ENCODE measurements at places on chromosomes 12 and 14. TPM values are rescaled to one million over a fixed set of nuclear protein-coding genes. Genes with fewer than 3 reads are reported as not detected.
A peak's percentile ranks its signal among the peaks of the same experiment; 100 is the strongest.

Gene TSPAN19
- total RNA-seq, result under 0.01 TPM

- no peak for DNase-seq
Measured at GRCh38 chr14:103928011-103928890, at the start of gene TDRD9. TDRD9 (plus strand) TSS chr14:103928456; CDS start chr14:103928510, 54 bp downstream.

DNA sequence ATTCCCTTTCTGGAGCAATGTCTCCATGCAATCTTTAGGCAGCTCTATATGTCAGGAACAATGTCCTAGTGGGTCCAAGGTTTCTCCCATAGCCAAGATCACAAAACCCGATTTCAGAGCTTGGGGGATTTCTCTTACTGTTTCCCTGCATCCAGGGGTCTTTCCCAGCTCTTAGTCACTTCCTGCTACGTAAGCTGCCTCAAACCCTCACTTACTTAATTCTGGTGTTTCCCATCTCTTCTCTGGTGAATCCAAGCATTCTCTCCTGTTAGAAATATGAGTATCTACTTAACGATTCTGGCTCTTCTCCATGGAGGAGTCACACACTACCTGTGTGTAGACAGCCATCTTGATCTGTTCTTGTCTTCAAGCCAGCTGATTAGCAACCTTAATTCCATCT, 80.0 kb downstream of the IFNG-AS1 start:
- DNase-seq, result no peak

DNA sequence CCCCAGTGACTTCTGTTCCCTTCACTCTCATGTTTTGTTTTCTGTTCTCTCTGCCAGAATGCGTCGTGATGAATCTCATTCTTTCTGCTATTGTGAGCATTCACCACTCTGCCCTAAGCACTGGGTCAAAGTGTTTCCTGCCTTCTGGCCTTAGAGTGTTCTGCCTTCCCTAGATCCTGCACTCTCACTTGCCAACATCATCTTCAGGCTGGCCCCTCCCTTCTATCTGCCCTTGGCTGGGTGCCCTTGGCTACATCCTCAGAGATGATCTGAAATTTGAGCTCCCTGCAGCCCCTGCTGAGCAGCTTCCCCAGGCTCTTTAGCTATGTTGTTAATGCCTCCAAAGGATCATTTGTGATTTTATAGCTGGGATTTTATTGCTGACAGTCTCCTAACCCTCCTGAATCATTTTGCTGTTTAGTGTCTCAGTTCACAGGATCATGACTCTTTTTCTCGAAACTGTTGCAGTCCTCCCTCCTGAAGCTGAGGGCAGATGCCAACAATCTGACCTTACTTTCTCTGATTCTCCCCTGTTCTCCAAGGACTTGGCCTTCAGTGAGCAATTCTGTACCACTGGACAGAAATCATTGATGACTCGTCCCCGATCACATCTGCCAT, 4.5 kb downstream of the DHRS2 start:
- no peak for DNase-seq

GRCh38 chr12:68899251-68899771, 33.7 kb downstream of the CPM start:
- no peak for DNase-seq

Gene C3AR1
- 0.09 TPM for total RNA-seq

DNA sequence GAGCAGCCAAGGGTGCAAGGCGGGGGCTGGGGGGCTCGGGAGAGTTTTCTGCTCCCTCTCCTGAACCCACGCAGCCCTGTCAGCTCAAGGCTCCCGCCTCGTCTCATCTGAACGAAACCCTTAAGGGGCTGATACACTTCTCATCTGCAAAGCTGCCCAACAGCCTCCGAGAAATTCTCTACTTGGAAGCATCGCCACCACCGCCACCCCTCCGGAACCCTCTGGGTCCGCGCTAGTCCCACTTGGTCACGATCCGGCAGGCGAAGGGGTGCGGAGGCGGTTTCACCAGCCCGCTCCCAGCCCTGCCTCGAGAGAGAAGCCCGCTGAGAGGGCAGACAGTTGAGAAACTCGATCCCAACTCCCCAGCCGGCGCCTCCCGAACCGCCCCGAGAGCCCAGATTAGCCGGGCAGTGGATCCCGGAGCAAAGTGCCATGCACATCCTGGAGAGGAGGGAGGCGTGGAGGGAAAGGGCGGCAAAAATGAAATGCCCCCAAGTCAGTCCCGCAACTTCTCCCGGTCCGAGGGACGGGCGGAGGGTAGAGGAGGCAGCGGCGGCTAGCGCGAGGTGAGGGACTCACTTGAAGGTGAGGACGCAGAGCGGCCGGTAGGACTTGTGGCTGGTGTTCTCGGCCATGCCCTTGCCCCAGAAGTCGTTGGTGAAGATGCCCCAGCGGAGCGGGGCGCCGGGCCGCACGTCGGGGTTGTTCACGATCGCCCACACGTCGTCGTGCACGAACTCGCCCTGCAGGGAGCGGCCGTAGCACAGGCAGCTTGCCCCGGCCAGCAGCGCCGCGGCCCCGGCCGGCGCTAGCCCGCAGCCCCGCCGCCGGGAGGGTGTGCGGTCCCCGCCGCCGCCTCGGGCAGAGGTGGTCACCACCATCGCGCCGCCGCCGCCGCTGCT, 620 bp downstream of the TMTC1 start:
- peak; percentile 41 for DNase-seq

DNA sequence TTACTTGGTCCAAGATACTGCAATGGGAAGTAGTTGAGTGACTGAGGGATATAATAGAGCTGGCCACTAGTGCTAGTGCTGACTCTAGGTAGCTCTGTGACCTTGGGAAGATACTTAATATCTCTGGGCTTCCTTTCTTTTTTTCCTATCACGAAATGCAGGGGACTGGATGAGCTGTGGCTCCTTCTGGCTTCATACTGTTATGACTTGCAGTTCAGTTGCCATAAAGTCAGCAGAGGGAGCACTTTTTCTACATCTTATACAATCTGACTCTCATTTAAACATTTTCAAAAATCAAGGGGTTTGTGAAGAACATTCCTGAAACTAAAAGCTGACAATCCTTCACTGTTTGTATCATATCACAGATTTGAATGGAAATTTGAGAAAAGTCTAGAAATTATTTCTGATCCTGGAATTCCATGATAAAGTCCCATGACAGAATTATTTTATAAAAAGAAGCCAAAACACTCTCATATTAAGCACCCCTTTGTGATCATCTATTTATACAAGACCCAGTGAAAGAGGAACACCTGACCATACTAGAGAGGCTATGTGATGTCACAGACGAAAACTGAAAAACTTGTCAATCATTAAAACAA, 5.3 kb downstream of the BHLHE41 start:
- peak; percentile 78 for DNase-seq

Gene SYNDIG1L
- total RNA-seq, result not detected

Gene MGAT4C
- not detected for total RNA-seq

Gene DBX2
- not detected for total RNA-seq

DNA sequence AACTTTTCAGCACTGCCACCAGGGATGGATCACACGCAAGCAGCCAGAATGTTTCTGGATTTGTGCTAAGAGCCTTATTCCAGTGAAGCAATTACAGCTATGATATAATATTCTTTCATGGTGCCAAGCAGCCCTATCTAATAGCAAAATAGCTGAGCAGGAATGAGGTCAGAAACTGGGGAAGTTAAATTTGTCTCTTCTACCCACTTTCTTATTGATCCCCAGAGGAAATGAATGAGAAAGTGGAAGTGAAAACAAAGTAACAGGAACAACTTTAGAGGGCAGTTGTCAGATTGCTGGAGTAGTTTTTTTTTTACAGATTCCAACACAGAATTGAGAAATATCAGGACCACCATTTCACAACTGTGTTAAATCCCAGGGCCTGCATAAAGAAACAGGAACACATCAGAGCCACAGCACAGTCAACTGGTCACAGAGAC, 44.8 kb downstream of the GCH1 start:
- DNase-seq, result no peak

DNA sequence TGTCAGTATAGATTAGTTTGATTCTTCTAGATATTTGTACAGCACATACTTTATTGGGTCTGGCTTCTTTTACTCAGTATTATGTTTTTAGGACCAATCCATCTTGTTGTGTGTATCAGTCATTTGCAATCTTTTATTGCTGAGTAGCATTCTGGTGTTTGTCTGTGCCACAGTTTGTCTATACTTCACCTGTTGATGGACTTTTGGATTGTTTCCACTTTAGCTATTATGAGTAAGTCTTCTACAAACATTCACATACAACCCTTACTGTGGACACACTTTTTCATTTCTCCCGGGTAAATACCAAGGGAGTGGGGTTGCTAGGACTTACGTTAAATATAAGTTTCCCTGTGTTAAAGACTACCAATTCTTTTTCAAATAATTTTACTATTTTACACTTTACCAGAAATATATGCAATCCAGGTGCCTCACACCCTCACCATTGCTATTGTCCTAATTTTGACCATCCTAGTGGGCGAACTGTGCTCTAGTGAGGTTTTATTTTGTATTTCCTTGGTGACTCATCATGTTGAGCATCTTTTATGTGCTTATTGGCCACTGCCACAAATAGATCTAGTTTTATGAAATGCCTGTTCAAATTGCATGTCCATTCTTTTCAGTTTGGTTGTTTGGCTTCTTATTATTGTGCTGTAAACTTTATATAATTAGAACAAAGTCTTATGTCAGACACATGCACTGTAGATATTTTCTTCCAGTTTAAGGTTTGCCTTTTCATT, 304.7 kb upstream of the TMTC1 start:
- no peak for DNase-seq

- peak; percentile 24 for DNase-seq
Measured at GRCh38 chr14:76880449-76880848, 54.2 kb downstream of the LRRC74A start.

- DNase-seq, result peak; percentile 18
Measured at GRCh38 chr12:25242981-25243679, 7.6 kb downstream of the KRAS start.

DNA sequence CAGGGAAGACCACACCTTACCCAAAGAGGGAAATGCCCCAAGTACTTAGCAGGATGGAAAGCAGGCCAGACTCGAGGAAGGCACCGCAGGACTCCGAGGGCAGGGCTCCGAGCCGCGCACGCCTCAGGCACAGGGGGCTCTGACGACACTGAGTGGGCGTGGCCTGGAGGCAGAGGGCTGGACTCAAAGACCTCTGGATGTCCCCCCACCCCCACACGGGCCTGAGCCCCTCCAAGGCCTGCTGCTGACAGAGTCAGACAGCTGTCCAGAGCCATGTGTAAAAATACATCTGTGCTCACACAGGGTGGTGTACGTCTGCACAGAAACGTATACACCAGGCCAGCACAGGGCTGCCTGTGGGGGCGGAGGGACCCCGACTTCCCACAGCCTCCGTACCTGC, 1.4 kb downstream of the AKT1 start:
- peak; percentile 67 for DNase-seq

DNA sequence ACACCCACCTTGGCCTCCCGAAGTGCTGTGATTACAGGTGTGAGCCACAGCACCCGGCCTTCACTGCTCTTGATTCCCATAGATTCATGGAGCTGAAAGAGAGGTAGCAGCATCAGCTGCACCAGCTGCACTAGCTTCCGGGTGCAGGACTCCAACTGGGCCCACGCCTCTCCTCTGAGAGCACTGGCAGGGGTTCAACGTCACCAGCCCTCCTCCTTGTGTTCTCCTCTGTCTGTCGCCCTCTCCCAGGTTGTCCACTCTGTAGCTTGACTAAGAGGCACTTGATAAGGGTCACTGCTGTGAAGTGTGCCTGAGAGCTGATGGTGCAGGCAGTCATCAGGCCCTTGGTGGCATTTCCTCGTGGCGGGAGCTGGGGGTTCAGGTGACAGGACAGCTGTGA, 28.3 kb downstream of the MLXIP start:
- no peak for DNase-seq

DNA sequence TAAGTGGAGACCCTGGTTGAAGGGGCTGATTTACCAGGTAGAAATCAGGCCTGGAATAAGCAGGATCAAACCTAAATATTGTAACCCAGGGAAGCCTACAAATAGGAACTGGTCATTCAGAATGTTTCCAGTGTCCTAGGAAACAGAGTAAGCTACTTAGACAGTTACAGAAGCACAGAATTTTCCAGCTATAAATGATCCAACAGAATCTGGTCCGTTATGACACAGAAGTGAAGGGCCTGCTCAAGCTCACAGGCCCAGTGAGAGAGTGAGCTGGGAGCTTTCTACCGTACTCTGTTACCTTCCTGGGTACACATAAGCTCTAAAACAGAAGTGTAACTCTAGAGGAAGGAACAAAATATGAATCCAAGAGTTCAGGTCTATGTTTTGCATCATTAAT, 119.1 kb downstream of the TTC7B start:
- no peak for DNase-seq

Gene FAM222A
- 0.17 TPM for total RNA-seq

Gene ZNF10
- total RNA-seq, result 12.9 TPM

DNA sequence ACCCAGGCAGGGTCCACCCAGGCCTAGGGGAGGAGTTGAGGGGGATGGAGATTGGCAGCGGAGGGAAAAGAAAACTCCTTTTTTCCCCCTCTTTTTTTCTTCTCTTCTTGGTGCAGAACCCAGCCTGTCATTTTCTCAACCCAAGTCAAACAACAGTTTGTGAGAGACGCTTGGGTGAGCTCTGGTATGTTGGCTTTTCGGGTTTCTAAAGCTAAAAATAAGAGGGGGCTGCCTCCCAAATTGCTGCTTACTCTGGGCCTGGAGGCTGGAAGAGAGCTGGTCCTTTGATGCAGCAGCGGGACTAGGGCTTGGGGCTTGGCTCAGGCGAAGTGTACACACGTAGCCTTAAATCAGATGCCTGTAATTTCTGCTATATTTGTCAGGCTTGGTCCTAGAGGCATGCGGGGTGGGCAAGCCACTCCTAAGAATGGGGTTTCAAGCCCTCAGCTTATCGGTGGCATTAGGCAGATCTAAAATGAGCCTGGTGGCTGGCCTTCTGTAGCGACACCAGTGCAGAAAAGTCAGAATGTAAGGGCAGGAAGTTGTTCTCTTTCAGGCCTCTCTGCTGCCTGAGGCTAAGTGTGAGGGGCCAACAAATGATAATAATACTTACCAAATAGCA, 816 bp upstream of the SLC8A3 start:
- DNase-seq, result no peak

- peak; percentile 99 for DNase-seq
Measured at GRCh38 chr14:61561657-61562276, 133.5 kb upstream of the HIF1A start.

Gene MYF5
- not detected for total RNA-seq

DNA sequence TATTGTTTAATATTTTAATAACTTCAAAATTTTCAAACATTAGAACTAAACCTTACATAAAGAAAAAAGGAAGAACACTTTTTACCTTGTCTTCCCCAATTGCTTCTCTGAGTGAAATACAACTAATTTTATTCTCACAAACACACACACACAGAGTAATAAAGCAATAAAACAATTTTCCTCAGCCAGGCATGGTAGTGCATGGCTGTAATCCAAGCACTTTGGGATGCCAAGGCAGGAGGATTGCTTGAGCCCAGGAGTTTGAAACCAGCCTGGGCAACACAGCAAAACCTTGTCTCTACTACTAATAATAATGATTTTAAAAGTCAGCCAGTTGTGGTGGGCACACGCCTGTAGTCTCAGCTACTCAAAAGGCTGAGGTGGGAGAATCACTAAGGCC, 13.1 kb downstream of the PPP1R12A start:
- no peak for DNase-seq

Gene MEG3
- 2.2 TPM for total RNA-seq
